GM10248 (cell line): ENCODE measurements at places on chromosomes 4 and X.

- no peak for DNase-seq
Measured at GRCh38 chrX:155225774-155226173, 9.5 kb downstream of the VBP1 start.

- DNase-seq, result no peak
Measured at GRCh38 chr4:64144994-64145393, 264.3 kb downstream of the TECRL start.

GRCh38 chrX:31063114-31063513, 8.7 kb downstream of the FTHL17 start:
- no peak for DNase-seq

GRCh38 chrX:14590216-14590615, 60.9 kb downstream of the GLRA2 start:
- DNase-seq, result no peak

DNA sequence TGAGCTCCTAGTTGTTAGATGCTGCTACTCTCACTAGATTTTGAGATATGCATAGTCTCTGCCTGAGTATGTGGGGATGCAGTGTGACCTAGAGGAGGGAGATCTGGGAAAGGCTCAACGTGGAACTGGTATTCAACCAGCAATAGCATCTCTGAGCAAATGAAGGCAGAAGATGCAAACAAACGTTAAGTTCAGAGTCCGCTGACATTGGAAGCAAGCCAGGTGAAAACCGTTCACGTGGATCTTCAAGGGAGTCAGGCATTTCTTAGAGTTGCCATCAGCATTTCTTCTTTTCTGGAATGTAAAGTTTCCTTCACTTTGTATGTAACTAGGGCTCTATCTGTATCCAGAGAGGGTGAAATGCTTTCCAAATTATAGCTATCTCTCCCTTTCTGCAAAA, 59.9 kb downstream of the C4orf51 start:
- DNase-seq, result no peak

DNA sequence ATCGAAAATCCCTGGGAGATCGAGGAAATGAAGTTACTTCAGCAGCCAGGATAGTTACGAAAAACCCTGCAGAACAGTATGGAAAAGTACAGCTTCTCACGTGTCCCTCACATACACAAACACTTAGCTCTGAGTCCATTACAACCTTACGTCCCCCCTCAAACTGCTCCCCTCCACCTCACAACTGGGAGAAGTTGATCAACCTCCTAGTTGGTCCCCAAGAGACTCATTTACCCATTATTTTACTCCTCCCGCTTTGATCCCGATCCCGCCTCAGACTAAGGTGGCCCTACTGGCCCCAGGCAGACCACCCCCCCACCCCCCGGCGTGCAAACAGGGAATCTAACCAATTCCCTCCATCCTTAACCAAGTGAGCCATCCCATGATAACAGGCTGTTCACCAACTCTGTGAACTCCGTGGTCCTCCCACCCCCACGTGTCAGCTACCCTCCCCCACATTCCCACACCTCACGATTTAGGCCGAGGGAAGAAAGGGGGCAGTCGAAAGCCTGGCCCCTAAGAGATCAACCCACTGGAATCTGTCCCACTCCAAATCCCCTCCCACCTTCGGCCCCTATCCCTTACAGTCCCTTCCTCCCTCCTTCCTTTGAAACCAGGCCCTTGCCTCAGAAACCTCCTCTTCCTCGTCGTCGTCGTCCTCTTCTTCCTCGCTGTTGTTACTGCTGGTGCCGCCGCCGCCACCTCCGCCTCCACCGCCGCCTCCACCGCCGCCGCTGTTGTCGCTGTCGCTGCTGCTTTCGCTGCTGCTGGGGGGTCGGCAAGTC, 755 bp downstream of the ANKRD17 start:
- DNase-seq, result peak; percentile 23

DNA sequence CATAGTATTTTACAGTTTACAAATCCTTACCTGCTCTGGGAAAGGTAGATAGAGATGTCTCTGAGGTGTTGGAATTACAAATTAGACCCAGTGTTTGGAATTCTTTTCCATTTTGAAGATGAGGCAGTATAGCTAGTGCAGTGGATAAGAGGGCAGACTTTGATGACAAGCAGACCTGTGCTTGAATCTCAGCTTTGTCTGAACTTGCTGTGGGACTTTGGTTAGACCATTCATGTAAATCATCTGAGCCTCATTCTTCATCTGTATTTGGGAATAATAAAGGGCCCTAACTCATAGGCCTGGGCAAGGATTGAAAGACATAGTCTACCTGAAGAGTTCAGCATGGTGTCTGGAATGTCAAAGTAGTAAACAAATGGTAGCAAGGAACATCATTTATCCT, 77.2 kb upstream of the BOD1L1 start:
- DNase-seq, result no peak

DNA sequence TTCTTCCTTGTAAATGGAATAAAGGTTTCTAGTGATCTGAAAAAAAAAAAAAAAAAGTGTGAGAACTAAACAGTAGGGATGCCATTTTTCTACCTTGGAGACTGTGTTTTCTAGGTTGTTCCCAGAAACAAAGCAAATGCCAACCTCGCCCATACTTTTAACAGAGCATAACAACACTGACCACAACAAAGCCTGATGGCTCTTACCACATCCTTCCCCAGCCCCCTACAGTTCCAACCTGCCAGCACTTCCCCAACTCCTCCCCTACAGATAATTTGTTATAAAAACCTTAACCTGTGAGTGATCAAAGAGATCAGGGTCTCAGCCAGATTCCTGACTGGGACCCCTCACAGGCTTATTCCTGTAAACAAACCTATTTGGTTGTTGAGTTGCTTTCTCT, 940.0 kb downstream of the SH3BGRL start:
- no peak for DNase-seq

DNA sequence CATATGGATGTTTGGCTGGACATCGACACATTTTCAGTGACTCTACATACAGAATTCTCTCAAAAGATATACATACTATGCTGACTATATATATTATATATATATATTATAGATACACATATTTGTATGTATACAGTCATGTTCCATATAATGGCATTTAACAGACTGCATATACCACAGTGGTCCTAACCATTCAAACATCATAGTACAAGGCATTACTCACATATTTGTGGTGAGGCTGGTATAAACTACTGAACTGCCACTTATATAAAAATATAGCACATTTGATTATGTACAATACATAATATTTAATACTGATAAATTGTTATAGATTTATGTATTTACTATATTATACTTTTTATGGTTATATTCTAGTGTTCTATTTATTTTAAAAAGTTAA, 168.5 kb downstream of the IL15 start:
- DNase-seq, result no peak

- DNase-seq, result no peak
Measured at GRCh38 chr4:16609170-16609758, 289.2 kb downstream of the LDB2 start.

DNA sequence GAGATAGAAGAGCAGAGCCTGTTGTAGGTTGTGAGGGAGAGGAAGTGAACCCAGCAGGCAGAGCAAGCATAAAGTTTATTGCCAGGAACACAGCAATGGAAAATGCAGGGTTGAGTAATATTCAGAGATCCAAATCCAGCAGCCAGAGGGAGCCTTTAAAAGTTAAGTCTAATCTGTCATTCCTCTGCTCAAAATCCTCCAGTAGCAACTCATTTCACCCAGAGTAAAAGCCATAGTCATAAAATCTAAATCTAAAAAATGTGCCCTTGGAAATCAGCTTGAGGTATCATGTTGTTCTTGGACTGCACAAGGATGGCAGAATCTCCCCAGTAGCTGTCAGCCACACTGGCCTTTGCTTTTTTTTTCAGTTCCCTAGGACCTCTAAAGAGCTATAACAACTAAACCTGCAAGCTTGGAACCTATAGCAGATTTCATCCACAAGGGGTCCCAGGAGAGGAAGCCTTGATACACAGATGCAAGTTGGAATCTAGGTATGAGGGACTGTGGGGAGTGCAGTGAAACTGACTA, 62.9 kb upstream of the FRAS1 start:
- DNase-seq, result peak; percentile 15

GRCh38 chrX:154793084-154793795, 12.0 kb downstream of the MPP1 start:
- DNase-seq, result no peak

- DNase-seq, result no peak
Measured at GRCh38 chr4:88775529-88775928, 77.9 kb upstream of the NAP1L5 start.

DNA sequence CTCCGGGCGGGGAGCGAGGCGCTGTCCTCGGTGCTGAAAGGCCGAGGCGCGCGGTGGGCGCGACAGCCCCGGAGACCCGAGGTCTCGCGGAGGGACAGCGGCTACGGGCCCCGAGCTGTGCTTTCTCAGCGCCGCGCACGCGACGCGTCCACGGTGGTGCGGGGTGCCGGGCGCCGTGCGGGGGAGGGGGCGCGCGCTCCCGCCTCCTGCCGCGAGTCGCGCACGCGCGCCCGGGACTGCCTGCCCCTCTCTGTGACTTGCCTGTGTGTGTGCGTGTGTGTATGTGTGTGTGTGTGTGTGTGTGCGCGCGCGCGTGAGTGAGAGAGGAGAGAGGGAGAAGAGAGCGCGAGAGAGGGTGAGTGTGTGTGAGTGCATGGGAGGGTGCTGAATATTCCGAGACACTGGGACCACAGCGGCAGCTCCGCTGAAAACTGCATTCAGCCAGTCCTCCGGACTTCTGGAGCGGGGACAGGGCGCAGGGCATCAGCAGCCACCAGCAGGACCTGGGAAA, at the start of gene GRIA2:
GRIA2 (plus strand) TSS at position 358 of the 511 bp plus-strand sequence. CDS start 315 bp downstream, outside the sequence.
- peak; percentile 44 for DNase-seq

DNA sequence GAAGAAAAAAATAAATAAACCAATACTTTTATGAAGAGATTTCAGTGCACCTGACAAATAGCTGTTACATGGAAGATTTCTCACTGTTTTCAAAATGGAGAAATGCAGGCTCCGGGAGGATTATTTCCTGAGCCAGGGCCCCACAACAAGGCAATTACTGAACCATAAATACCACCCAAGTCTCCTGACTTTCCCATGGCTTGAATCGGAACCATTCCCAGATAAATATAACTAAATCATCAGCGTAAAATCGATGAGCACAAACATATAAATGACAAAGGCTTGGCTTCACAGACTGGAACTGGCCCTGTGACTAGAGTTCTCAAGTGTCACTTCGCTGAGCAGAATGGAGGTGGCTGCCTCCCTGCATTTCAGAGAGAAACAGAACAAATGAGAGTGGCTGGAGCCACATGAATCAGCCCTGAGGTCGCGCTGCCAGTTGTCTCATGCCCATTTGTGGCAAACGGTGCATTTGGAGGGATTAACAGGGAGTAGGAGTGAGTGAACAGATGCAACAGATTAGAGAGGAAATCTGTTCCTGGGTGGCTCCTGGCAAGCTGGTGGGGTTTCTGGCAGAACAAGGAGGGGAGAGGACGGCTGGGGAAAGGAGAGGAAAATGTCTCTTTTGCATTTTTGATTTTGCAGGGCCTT, 57.3 kb upstream of the STIM2 start:
- DNase-seq, result no peak
